ENCODE measurements at places on chromosomes 1 and 21. TPM values are rescaled to one million over a fixed set of nuclear protein-coding genes. Genes with fewer than 3 reads are reported as not detected.

DNA sequence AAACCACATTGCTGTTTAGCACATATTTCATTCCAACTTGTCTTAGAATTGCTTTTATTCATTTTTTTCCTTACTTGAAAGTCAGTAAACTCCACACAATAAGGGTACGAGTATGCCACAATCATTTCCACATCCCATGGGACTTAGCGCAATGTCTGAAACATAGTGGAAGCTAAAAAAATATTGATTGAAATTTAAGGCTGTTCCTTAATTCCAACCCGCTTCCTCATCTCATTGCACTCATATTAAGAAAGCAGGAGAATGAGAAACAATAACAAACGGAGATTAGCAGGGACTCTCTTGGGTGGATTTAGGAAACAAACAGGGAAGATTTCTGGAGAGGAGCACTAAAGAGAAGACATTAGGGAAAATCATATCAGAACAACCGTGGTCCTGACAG is 39.3 kb upstream of the RGS4 start:
- no peak for DNase-seq

DNA sequence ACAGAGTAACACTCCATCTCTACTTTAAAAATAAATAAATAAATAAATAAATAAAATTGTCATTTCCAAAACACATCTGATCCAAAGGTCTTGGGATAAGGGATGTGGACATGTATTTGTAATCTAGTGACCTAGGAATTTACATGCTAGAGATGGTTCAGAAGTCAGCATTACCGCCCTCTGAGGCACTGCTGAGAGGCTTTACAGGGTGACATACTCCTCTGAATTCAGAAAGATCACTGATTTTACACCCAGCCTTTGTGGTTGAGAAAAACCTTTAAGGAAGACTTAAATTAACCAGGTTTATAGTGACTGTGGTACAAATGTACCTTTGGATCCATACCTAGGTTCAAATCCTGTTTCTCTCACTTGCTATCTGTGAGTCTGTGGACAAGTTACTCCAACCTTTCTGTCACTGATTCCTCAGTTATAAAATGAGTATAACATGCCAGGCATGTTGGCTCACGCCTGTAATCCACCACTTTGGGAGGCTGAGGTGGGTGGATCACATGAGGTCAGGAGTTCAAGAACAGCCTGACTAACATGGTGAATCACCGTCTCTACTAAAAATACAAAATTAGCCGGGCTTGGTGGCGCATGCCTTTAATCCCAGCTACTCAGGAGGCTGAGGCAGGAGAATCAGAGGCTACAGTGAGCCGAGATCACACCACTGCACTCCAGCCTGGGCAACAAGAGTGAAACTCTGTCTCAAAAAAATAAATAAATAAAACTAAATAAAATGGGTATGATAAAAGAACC is 20.1 kb downstream of the OSBPL9 start:
- peak; percentile 83 for DNase-seq

DNA sequence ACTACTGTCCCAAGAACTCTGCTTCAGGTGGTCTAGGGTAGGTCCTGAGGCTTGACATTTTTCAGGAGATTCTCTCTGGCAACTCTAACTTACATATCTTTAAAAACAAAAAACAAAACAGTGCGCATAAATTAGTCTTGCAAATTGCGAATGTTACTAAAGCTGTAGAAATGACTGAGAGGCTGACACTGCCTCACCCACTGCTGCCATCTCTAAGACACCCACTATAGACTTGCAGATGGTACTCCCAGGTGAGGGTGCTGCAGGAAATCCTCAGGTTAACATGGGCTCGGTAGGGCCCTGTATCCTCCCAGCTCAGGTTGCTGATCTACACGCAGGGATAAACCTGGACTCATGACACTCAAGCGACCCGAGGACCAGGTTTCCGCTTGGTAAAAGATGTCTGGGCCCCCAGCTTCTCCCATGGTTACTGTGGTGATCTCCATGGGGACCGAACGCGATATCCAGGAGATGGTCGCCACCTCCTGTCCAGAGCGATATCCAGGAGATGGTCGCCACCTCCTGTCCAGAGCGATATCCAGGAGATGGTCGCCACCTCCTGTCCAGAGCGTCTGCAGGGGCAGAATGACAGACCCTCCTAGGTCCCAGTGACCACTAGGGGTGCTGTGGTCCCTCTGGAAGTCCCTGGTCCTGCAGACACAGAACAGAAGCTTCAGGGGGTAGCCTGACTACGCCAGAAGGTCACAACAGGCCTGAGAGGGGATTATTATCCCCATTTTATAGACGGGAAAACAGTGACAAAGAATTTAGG is 16.2 kb upstream of the LY9 start:
- no peak for DNase-seq

DNA sequence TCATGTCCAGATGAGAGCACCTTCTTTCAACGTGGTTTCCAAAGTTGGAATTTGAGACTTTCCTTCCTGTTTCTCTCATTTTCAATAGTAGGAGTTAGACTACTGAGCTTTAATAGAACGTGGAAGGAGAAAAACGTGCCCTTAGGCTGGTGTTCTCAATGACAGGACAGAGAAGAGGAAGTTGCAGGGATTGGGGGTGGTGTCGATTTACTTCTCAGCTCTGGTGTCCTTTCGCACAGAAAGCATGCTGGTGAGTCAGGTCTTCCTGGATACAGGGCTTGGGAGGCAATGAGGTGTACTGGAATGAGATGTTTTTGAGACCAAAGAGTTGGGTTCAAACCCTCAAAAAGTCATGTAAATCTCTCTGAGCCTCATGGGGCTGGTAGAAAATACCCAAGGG is 67.1 kb downstream of the HIVEP3 start:
- DNase-seq, result no peak

- no peak for DNase-seq
Observed at GRCh38 chr1:163668472-163668871, 346.7 kb downstream of the NUF2 start.

DNA sequence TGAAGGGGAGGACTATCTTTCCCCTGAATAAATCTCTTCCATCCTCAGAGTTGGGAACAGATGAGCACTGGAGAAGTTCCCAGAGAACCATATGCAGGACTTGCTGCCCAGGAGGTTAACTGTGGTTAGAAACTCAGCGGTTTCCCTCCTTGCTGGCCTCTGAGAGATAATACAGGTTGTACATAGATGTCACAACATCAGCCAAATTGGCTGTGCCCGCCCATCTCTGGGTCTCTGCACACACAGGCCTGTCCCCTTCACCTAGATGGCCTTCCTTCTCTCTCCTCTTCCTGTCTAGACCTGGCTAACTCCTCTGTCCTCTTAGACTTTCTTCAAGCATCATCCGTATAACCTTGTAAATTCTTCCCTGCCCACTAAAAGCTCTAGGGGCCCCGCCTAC is 5.7 kb downstream of the RGS5 start:
- DNase-seq, result no peak

DNA sequence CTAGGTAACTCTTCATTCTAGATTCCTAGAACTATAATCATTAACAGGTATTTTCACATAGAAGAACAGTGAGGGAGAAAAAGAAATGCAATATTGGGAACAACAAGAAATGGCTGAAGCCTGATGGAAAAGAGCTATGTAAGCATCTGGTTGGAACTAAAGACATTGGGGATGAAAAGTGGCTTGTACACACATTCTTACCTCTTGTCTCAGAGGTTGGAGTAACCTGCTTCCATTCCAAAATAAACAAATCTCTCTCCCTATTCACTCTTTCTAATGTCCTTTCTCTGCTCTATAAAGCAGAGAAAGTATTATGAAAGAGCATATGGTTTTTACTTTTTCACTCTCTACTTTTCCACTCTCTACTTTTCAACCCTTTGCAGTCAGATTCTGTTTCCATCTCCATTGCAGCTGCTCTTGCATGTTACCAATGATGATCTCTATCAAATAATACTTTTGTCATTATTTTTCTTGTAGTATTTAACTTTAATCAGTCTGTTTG is 37.5 kb downstream of the CMPK1 start:
- no peak for DNase-seq

DNA sequence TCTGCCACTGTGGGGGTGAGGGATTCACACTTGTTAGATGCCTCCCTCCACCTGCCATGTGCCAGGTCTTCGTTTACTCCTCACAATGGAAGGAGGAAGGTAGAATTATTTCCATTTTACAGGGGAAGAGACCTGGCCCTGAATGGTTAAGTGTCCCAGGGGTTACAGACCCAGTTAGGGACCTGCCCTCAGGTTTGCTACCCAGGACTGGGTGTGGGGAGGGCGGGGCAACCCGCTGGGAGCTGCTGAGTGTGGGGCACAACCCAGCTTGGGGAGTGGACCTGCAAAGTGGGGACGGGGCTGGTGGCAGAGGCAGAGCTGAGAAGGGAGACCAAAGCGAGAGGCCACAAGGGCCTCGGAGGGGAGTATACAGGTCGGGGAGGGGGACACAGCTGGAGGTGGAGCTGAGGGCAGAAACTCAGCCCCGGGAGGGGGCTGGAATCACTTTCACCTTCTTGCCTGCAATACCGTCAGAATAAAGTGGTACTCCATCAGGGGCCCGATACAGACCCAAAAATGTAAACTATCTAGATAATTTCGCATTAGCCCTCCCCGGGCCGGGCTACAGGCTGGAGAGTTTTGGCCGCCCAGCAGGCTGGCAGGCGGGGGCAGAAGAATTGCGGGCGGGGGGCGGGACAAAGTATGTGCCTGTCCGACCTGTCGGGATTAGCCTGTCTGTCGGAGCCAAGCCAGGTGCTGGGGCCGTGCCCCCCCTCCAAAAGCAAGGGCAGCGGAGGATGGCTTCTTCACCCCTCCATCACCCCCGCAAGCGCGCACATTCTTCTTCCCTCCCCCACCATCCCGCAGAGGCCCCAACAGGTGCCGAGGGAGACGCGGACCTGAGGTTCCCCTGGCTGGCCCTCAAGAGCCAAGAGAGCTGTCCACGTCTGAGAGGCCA is 1.4 kb downstream of the RSPO1 start:
- DNase-seq, result no peak

DNA sequence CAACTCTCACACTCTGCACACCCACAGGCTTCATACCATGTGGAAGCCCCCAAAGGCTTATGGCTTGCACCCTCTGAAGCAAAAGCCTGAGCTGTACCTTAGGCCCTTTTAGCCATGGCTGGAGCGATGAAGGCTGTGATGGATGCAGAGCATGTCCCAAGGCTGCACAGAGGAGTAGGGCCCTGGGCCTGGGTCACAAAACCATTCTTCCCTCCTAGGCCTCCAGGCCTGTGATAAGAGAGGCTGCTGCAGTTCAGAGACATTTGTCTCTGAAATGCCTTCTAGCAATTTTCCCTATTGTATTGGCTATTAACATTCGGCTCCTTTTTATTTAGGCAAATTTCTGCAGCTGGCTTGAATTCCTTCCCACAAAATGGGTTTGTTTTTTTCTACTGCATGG is 1707.7 kb downstream of the MRPL39 start:
- DNase-seq, result no peak

GRCh38 chr1:31524186-31524901 is 52.0 kb upstream of the TINAGL1 start:
- DNase-seq, result no peak

The RXRG gene
- total RNA-seq, result 1.2 TPM

The TAF13 gene
- total RNA-seq, result 32.2 TPM

GRCh38 chr21:36965720-36966065 is 776 bp downstream of the HLCS start:
- no peak for DNase-seq
